AML-193 (cell line): ENCODE measurements at places on chromosomes 4 and X.
A peak's percentile ranks its signal among the peaks of the same experiment; 100 is the strongest.

GRCh38 chrX:8043121-8043520, 115.9 kb upstream of the PNPLA4 start:
- DNase-seq, result no peak

GRCh38 chrX:105553118-105553517, 269.2 kb upstream of the NRK start:
- no peak for DNase-seq

- DNase-seq, result peak; percentile 42
Observed at GRCh38 chrX:78106651-78106986, 2.6 kb downstream of the PGK1 start.

GRCh38 chr4:94451051-94451694, 569 bp upstream of the PDLIM5 start:
- DNase-seq, result no peak

DNA sequence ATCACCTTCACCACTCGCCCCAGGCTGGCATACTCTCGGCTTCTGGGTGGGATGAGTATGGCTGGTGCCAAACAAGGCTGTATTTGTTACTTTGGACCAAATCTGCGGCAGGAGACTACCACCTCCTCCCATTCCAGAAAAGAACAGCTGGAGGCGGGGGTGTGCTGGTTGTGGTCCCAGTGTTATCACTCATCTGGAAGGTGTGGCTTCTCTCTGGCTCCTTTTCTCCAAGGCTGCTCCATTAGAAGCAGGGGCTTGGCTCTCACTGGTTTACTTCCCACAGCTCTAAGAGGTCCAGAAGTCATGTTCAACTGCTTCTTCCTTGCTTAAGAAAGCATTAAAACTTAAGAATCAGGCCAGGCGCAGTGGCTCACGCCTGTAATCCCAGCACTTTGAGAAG, 2.6 kb upstream of the TRIML2 start:
- DNase-seq, result no peak

GRCh38 chrX:28988246-28988645, 401.0 kb downstream of the IL1RAPL1 start:
- no peak for DNase-seq

DNA sequence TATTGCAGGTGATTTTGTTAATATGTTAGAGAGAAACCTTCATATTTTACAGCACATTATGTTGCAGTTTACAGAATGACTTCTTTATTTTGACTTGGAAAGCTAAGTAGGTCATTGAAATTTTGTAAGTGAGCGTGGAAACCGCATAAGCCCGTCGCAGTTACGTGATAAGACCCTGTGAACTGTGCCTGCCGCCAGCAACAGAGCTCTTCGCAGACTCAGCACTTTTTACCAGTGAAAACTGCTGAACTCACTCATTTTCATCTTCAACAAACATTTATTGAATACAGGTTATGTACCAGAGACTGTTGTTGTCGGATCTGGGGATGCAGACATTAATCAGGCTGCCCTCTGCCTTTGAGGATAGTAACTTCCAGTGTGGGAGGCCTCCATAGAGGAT, 355.7 kb downstream of the HS3ST1 start:
- no peak for DNase-seq

GRCh38 chrX:95040104-95040503, 1366.1 kb downstream of the FAM133A start:
- DNase-seq, result no peak

GRCh38 chrX:110015032-110015431, 12.1 kb downstream of the TMEM164 start:
- no peak for DNase-seq

DNA sequence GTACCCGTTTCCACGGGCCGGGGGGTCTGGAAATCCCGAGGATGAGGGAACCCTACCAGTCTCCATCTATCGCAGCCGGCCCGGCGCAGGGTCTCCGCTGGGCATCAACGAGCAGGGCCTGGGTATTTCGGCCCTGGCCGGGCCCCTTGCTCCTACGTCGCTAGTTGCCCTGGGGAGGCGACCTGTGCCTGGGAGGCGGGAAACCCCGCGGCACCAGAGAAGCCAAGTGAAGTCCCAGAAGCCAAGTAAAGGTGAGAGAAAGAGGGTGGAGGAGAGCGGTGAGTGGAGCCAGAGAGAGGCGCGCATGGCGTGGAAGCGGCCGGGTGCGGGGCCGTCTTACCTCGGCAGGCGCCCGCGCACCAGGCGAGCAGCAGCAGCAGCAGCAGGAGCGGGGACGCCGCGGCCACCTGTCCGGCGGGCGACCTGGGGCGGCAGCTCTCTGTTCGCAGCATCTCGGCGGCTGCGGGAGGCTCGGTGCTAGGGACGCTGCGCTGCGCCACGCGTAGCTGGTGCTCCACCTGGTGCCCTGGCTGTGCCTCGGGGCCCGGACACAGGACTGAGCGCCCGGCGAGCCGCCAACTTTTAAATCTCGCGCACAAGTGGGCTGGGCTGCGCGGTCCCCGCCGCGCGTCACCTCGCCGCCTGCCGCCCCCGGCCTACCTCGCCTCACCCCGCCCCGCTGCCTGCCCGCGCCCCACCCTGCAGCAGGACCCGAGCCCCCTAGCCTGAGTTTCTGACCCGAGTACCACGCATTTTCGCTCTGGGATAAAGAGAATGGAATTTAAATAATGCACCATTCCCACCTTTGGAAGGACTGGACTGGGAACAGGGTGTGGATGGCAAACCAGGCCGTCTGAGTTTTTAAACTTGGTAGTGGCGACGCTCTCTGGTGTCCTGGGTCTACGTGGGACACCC, at the start of gene NMU:
Gene NMU (minus strand): TSS at position 558 of the 915 bp plus-strand sequence. CDS start 106 bp downstream, at position 452.
- no peak for DNase-seq

DNA sequence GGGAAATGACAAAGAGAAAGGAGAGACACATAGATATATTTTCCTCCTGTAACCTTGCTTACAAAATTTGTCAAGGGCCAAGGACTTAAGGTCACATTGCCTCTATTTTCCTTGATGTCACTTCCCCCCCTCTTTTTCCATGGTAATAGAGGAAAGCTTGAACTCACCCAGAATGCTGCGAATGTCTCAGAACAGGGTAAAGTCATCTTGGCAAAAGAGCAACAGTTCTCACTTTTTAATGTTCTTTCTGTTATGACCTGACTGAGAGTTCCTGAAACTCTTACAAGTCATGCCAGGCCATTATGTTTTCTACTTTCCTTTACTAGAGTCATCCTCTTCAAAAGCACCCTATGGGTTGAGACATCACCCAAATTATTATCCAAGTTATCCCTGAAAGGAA, 50.7 kb upstream of the PRDM5 start:
- DNase-seq, result no peak

- DNase-seq, result peak; percentile 79
Observed at GRCh38 chrX:71618303-71618721, at the start of gene CXCR3. TSS of gene CXCR3 (minus strand) at chrX:71618511. CDS start at chrX:71618449, 62 bp downstream.

GRCh38 chr4:71261001-71261400, 77.8 kb upstream of the SLC4A4 start:
- no peak for DNase-seq

DNA sequence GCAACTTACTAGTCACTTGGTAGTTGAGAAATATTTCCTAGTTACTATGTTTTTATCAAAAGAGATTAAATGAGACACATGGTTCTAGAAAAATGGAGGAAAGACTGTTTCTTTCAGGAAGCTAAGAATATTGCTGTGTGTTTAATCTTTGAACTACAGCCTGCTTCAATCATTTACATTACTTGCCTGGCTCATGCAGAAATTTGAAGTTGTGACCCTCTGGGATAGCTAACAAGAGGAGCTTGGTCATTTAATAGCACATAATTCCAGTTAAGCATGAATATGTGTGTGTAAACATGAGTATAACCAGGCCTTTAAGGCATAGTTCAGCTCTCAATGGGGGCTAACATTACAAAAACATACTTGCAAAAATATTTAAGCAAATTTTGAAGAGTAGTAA, 44.6 kb upstream of the SLC25A4 start:
- no peak for DNase-seq

GRCh38 chrX:69505772-69506616, 1.9 kb downstream of the NALF2 start:
- no peak for DNase-seq

DNA sequence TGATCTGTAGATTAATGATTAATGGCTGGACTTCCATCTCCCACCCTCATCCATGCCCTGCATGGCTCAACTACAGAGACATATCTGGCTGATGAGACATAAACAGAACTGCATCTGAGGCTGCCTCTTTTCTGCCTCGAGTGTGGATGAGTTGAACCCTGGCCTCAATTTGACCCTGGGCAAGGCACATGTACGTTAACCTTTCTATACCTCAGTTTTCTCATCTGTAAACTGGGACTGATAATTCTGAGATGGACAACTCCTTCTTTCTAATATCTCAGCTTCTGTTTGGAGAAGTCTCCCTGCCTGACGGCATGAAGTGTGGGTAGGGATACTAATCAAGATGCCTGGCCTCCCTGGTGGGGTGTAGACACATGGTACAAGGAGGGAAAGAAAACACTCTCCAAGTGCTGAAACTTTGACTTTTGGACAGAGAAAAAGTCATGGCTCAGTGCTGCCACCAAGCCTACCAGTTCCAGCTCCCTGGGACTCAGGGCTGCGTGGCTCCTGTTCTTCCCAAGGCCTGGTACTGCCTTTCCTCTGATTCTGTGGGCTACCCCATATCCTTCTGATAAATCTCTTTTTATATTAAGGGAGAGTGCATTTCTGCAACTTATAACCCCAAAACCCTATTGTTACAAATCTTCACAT, 64.4 kb downstream of the HAUS3 start:
- no peak for DNase-seq

DNA sequence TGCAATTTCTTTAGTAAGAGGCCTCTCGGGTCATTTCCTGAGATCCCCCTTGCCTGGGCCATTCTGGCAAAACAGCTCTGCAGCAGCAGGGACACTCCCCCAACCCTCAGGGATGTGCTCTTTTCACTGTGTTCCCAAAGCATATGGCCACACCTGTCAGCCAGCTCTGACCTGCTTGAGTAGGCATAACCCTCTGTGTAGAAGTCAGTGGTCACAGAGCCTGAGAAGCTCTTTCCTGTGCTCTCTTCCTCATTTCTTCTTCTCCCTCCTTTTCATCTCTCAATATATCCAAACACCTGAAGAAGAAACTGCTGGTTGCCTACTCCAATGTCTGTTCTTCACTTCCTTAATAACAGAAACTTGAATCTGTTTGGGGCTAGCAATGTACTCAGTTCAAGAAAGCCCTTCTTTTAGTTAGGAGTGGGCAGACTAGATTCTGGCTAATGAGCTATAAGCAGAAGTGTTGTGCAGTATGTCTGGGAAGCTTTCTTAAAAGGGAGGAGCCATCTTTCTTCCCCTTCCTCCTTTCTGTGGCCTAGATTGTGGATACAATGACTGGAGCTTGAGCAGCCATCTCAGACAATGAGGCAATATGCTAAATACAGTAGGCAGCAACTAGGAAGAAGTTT, 73.3 kb downstream of the PRPS1 start:
- DNase-seq, result peak; percentile 36

- DNase-seq, result no peak
Observed at GRCh38 chrX:29858714-29859113, 356.6 kb upstream of the MAGEB2 start.

DNA sequence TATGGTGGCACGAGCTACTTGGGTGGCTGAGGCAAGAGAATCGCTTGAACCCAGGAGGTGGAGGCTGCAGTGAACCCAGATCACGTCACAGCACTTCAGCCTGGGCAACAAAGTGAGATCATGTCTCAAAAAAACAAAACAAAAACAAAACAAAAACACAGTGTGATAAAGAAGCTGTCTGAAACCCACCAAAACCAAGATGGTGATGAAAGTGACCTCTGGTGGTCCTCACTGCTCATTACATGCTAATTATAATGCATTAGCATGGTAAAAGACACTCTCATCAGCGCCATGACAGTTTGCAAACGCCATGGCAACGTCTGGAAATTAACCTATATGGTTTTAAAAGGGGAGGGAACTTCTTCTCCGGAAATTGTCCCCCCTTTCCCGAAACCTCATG, 29.4 kb upstream of the OPHN1 start:
- no peak for DNase-seq

GRCh38 chrX:48968377-48968776, 3.3 kb downstream of the KCND1 start:
- DNase-seq, result no peak

- no peak for DNase-seq
Observed at GRCh38 chr4:147639388-147639787, 22.2 kb downstream of the TMEM184C start.

- DNase-seq, result no peak
Observed at GRCh38 chr4:40190465-40190864, 6.4 kb upstream of the RHOH start.

DNA sequence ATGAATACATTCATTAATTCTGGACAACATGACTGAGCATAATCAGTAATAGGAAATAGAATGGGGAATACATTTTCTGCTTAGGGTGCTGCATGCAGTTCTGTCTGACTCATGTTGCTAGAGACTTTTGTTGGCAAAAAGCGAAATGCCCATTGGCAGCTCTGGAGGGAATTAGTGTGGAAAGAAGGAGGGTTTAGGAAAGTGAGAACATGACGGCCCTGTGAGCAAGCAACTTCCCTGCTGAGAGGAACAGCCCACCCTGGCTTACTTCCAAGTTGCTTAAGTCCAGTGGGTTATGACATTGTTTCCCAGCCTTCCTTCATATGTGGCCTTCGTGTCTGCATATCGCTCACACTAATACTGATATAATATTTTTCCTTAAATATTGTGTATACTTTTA, 13.8 kb downstream of the MAD2L1 start:
- DNase-seq, result no peak

- no peak for DNase-seq
Observed at GRCh38 chr4:101355246-101355645, 7.9 kb upstream of the PPP3CA start.

- DNase-seq, result no peak
Observed at GRCh38 chr4:53788621-53789020, 197.3 kb upstream of the LNX1 start.

DNA sequence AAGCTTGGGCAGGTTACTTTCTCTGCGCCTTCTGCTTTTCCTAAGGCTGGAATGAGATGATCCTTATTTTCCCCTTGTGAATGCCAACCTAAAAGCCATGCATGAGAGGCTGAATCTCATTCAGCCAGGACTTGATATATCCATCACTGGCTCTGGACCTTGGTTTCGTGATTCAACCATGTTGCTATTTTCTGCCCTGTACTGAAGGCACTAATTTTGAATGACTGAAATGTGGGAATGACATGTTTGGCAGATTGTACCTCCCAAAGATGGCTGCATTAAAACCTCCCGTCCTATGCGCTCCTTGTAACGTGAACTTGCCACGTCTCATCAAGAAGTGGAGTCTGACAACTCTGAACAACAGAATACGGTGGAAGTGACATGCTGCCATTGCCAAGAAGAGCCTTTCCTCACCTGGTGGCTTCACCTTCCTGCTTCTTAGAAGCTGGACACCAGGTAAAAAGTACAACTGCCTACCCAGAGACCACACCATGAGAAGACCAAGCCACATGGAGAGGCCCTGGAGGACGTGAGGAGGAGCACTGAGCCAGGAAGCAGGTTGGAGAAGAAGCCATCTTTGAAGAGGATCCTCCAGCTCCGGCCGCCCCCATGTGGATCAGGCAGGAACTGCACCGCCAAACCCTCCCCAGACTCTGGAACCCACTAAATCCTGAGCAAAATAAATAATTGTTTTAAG, 174.5 kb downstream of the NSUN7 start:
- DNase-seq, result peak; percentile 67

- no peak for DNase-seq
Observed at GRCh38 chrX:153953342-153953830, 8.9 kb upstream of the RENBP start.
